CD8-positive, alpha-beta T cell (primary cell): ENCODE measurements at places on chromosomes 2 and 18.
A peak's percentile ranks its signal among the peaks of the same experiment; 100 is the strongest.

- no peak for DNase-seq
These were observed 10.7 kb upstream of the RNU4ATAC start for GRCh38 chr2:121519732-121520640.

GRCh38 chr2:216791303-216791702 is 68.6 kb downstream of the TNP1 start:
- DNase-seq, result no peak

- DNase-seq, result no peak
These were observed 8.6 kb upstream of the COBLL1 start for GRCh38 chr2:164850235-164850634.

GRCh38 chr2:197107291-197108269 is 181.1 kb upstream of the PGAP1 start:
- DNase-seq, result no peak

DNA sequence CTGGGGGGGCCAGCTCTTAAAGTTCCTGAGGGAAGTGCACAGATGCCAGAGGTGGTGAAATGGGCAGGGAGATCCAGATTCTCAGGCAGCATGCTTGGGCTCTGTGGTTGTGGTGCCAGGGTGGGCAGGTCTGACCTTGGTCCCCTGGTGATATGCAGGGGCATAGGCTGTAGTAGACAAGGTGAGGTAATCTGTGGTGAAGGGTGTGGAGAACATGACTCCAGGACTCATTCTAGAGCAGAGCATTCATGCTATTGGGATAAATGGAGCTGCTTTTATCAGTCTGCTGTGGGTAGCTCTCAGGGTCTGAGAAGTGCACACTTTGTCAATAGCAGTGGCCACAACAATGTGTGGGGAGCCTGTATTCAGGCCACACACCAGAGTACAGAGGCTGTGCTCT is 16.9 kb downstream of the ACVR1C start:
- DNase-seq, result no peak

DNA sequence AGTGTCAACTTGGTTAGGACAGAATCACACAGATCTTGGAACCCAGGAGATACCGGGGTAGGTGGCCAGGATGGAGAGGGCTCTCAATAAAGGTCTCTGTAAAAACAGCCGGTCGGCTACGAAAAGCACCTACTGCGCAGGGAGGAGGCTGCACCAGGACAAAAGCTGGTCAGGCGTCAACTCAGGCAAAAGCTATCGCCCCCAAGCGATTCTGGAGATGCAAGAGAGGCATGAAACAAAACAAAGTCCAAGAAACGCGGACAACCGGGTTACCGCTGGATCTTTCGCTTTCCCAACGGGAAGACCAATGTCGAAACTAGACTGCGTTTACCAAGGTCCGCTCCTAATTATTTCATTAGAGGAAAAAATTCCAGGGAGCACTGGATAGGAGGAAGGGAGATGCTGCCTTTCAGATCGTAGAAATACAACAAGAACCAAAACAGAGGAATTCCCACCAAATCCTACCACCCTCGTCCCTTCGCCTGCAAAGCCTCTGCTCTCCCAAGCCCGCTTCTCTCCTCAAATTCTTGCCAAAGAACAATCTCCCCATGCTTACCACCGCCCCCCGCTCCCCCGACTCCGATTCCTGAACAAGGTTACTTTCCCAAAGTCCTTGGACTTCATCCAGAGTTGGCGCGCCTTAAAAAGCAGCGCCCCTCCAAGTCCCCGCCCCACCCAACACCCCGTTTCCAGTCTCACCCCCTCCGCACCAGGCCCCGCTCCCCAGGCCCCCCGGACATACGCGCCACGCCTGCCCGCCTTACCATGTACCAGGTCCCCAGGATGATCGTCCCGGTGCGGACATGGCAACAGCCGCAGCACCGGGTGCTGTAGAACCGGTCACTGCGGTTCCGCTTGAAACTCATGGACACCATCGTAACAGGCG is 539 bp downstream of the LAPTM4A start:
- DNase-seq, result peak; percentile 53

DNA sequence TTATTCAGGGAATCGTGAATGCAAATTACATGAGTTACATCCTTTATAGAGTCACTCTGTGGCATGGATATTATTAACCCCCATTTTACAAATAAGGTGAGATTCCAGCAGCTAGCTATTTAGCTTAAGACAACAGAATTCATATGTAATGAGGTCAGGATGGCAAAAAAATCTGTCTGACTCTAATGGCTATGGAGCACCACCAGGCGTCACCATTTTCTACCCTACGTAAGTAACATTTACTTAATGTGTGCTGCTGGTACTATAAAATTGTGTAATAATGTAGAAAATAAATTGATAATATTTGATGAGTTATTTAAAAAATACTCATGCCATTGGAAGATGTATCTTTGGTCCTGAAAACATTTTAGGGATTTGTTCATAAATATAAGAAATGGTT is 2040.1 kb upstream of the LRRTM1 start:
- no peak for DNase-seq

DNA sequence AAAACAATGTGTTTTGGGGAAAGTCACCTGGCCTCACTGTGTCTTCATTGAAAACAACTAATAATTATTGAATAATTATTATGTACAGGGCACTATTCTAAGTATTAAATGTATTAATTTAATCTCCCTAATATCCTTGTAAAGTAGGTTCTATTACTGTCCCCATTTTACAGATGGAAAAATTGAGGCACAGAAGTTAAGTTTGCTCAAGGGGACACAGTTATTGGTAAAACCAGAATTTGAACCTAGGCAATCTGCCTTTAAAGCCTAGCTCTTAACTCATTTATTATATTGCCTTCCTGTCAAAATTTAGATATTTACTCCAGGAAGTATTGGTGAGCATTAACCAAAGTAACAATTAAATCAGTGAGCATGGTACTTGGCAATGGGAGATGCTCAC is 84.6 kb downstream of the PMS1 start:
- no peak for DNase-seq

DNA sequence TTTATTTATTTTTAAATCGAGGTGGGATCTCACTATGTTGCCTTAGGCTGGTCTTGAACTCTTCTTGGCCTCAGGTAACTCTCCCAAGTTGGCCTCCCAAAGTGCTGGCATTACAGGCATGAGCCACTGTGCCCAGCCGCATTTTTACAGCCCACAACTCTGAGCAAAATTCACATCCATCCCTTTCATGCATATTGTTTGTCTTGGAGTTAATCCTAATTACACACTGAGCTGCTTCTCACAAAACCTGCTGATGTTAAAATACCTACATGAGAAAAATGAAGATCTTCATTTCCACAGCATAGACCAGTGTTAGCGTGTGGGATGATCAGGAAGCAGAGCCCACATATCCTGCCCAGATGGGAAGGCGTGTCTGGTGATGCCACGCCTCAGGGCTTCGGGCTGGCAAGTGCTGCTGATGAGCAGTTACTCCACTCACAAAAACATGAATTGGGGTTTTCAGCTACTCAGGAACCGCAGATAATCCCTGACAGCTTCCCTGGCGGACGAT is 14.6 kb downstream of the ITGB1BP1 start:
- DNase-seq, result no peak

DNA sequence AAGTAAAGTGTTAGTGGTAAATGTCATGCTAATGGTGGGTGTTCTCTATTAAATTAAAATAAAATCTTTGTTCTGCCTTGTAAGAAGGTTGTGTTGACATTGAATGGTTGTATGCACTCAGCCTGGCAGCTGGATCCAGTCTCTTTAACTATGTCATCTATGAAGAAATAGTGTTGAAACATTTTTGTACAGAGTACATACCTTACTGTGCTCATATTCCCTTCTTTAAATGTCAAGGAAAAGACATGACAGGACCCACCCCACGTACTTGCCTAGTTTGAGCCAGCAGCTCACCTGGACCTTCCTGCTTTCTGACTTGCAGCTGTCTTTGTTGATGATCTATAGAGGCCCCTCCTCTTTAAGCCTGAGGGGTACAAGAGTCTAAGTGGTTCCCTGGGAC is 85.6 kb upstream of the ST3GAL5 start:
- no peak for DNase-seq

DNA sequence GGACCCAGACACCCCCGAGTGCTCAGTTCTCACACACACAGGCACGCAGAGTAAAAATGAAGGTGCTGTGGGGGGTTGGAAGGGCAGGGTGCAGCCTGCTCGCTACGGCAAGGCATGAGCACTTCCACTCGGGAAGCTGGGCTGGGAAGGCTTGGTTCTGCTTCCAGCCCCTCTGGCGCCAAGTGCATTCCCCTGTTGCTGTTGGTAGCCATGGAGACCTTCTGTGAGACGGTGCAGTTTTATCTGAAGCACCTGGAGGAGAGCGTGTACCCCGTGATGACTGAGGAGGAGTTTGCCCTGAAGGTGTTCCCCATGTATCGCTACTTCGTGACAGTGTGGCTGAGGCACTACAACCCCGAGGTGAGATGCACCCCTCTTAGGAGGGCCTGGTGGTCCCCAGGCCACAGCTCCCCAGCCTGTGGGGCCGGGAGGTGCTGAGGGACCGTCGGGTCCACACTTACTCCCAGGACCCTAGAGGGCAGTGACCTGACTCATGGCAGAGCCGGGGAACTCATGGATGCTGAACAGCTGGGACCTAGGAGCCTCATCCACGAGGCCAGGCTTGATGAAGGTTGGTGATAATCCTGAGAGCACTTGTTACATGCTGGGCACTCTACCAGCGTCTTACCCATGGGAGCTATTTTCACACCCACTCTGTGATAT is 15.5 kb downstream of the MROH2A start:
- peak; percentile 31 for DNase-seq

DNA sequence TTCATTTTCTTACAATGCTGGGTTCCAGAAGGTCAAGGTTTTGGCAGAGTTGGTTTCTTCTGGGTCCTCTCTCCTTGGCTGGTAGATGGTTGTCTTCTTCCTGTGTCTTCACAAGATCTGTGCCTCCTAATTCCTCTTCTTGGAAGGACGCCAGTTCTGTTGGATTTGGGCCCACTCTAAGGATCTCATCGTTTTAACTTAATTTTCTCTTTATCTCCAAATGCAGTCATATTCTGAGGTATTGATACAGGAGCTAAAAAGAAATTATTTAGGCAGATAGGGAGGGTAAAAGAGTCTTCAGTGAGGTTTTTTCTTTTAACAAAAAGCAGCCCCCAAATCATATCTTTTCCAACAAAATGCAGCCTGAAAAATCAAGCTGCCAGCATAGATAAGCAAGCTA is 998.4 kb downstream of the SOCS6 start:
- no peak for DNase-seq

DNA sequence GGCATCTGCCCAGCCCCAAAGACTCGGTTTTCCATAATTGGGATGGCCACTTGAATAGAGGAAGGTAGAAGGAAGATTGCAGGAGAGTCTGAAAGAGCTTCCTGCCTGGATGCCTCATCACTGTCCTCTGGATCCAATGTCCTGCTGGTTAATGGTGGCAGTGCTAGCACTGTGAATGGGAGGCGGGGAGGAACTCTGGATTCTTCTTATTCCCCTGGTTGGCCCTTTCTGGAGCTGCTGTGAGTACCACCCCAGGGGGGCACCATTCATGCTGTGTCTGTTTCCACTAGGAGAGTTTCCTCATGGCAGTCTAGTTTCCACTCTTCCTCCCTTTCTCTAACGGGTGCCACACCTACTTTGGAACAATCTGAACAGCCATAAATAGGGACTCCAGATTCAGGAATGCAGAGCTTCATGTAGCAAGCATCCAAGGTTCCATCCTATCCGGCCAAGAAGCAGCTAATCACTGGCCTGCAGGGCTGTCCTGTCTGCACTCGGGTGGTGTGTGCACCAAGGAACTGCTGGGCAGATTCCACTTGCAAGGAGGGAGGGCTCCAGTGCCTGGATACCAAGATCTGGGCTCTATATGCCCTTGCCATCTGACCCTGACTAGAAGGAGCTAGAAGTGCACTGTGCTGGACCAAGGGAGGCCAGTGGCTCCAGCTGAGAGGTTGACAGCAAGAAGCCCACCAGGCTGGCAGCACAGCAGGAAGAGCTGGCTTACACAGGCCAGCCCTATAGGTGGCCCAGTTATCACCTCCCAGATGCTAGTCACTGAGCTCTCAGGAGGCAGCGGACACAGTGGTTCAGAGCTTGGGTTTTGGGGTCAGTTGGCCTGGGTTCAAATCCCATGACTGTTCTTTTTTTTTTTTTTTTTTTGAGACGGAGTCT is 4.6 kb upstream of the ATOH8 start:
- DNase-seq, result no peak
